ENCODE measurements at places on chromosomes 5 and 9.

DNA sequence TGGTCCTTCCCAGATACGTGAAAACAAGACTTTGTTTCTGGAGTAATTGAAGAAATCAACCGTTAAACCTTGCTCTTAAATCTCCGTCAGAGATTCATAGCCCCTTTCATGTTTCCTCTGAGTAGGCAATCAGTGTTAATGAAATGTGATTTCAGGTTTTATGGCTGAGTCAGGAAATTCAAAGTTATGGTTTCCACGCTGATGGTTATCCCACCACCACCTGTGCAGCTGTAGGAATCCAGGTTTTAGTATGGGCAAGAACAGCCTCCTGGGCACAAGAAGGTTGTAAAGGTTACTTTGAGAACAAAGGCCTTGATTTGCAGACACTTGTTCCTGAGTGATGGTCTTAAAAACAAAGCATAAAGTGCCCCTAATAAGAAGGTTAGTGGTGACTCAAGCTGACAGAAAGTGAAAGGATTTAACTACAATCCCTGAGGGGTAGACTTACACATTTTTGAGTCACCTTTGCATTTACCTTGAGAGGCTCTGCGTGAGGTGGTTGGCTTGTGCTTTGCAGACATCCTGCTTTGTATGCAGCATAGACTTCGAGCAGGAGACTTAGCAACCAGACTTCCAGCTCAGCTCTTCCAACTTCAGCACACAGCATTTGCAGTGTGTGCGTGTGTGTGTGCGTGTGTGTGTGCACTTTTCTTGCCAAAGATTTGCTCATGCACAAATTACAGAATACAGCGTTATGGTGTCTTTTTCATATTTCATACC, 159.6 kb downstream of the TLE4 start:
- DNase-seq: no peak

GRCh38 chr9:16143947-16144890, 591.4 kb downstream of the CCDC171 start:
- DNase-seq: no peak

GRCh38 chr5:172564883-172565282, 76.2 kb upstream of the NEURL1B start:
- peak; percentile 72 for DNase-seq

DNA sequence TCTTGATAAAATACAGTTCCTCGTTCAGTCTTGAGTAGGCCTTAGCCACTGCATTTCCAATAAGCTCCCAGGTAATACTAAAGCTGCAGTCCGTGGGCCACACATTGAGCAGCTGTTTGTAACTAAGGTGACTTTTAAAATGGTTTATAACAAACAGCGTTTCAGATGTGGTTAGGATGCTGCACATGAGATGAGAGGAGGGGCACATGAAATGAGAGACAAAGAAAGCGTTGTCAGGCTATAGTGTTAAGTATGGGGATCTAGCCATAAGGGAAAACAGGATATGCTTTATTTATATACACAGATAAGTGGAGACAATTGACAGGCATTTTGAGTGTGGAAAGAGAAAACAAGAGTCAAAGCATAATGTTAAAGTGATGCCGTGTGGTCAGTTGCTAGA, 89.9 kb downstream of the PAM start:
- no peak for DNase-seq

Data from NCI-H1092 treated with DMSO at 0.1 percent for 48 hours (cell line).